Cerebellar nuclear complex (tissue), 1 donor: ENCODE measurements at places on chromosomes 1 and 21.

GRCh38 chr1:244792188-244792850 is 43.1 kb upstream of the COX20 start:
- DNase-seq = no peak

- no peak for DNase-seq
Observed at GRCh38 chr1:9476790-9477463, 62.3 kb upstream of the SLC25A33 start.

- no peak for DNase-seq
Observed at GRCh38 chr1:241275981-241276380, 81.0 kb downstream of the RGS7 start.

DNA sequence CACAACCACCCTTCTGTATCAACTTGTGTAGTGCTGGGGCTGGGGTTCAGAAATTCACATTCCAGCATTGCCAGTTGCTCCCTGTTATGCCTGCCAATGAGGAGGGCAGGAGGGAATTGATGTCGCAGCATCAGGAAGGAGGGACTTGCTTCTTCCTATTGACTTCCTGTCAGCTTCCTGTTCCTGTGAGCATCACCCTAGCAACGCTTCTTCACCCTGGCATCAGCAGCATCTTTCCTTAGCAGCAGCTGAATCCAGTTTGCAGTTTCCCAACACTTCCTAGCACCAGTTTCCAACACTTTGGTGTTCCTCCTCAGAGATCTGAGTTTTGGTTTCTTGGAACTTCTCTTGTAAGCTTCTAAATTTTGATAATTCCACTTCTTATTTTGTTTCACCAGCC is 8.9 kb upstream of the TRIM62 start:
- DNase-seq = no peak

GRCh38 chr1:231206856-231207255 is 34.2 kb upstream of the GNPAT start:
- no peak for DNase-seq

- no peak for DNase-seq
Observed at GRCh38 chr1:100683448-100684349, 35.8 kb upstream of the VCAM1 start.
